ENCODE measurements at places on chromosomes 7 and 10. TPM values are rescaled to one million over a fixed set of nuclear protein-coding genes. Genes with fewer than 3 reads are reported as not detected.

GJD4 gene
- total RNA-seq, result 0.29 TPM

TMEM248 gene
- total RNA-seq, result 79.8 TPM

FGF8 gene
- 13.3 TPM for total RNA-seq

PGAM2 gene
- total RNA-seq, result 1.2 TPM

MYL10 gene
- not detected for total RNA-seq

GPR22 gene
- total RNA-seq, result not detected

TAS2R5 gene
- total RNA-seq, result 1.6 TPM

FZD8 gene
- total RNA-seq, result 189 TPM

CPA2 gene
- 0.40 TPM for total RNA-seq
